IMR-90 (cell line): ENCODE measurements at places on chromosomes 5 and 9. TPM values are rescaled to one million over a fixed set of nuclear protein-coding genes. Genes with fewer than 3 reads are reported as not detected.

DMRTA1 gene
- under 0.01 TPM in 2 replicates for total RNA-seq

SYK gene
- not detected in 2 replicates for total RNA-seq

PCDHGA12 gene
- 8.8 and 9.7 TPM in 2 replicates for total RNA-seq

AK8 gene
- total RNA-seq = under 0.01 TPM in 2 replicates

DRD1 gene
- total RNA-seq = 0.18 and 0.28 TPM in 2 replicates

ZNF658 gene
- total RNA-seq = 5.8 and 6.3 TPM in 2 replicates

ADGRD2 gene
- total RNA-seq = not detected in 2 replicates

NTRK2 gene
- total RNA-seq = under 0.01 TPM in 1 of 2 replicates, not detected in the other
